Endodermal cell (in vitro differentiated cells): ENCODE measurements at places on chromosomes 4 and X.

DNA sequence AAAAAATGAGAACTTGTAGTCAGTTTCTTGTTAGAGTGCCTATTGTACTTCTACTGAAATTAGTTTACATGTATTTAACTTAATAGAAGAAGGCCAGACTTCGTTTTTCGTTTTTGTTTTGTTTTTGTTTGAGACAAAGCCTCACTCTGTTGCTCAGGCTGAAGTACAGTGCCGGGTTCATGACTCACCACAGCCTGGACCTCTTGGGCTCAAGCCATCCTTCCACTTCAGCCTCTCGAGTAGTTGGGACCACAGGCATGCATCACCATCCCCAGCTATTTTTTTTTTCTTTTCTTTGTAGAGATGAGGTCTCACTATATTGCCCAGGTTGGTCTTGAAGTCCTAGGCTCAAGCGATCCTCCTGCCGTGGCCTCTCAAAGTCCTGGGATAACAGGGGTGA, 793.9 kb downstream of the ADGRL3 start:
- no peak for DNase-seq

- DNase-seq = peak; percentile 92
Observed at GRCh38 chrX:153953342-153953830, 8.9 kb upstream of the RENBP start.

DNA sequence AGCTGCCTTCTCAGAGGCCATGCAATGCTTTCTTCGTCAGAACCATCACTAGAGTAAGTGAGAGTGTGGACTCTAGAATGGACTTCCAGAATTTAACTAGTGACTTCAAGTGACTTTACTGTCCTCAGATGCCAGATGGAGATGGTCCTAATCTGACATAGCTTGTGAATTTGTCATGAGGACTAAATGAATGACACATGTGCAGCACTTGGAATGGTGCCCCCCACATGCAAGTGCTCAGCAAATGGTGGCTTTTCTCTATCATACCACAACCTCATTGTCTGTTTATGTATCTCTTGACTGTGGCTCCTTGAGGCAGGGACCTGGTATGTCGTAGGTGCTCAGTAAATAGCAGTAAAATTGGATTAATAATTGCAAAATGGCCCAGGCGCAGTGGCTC, 91.6 kb upstream of the STX18 start:
- DNase-seq = no peak

DNA sequence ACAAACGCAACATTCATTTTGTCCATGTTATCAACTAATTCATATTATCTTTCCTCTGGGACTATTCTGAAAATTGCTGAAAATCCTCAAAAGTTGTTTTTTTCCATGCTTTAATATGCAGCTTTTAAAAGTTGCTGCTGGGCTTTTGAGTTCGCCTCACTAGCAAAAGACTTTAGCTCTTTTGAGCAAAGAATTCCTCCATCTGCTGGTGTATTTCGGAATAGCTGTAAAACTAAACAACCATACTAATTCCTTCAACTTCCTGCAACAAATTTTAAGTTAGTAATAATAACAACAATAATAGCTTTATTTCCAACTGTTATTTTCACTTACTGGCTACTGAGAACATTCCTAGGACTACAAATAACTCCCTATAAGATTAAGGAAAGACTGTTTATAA, 124.5 kb upstream of the PLAC1 start:
- no peak for DNase-seq

DNA sequence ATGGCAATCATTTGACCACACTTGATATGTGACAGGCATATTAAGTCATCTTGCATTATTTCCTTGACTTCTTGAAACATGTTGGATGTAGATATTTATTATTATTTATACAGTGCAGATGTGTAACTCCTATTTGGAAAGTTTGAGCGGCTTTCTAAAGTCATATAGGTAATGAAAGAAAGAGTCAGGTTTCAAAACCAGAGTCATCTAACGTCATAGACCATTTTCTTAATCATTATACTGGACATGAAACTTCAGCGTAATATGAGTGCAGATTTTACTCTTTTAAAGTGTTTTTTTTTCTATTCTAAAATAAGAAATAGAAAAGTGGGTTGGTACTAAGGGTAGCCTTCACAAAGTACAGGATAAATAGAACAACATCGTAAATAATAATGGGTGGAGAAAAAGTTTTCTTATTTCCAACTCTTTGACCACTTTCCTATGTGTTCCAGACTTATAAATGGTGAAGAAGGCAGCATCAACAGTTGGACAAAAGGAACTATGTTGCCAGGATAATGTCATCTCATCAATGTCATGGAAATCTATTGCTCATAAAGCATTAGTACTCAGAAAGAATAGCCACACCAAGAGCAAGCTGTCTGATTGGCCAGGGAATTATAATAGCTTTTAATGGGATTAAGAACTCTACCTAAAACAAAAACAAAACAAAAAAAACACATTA, 108.0 kb upstream of the PCDH18 start:
- no peak for DNase-seq

- no peak for DNase-seq
Observed at GRCh38 chrX:11264925-11265324, 28.3 kb upstream of the AMELX start.

DNA sequence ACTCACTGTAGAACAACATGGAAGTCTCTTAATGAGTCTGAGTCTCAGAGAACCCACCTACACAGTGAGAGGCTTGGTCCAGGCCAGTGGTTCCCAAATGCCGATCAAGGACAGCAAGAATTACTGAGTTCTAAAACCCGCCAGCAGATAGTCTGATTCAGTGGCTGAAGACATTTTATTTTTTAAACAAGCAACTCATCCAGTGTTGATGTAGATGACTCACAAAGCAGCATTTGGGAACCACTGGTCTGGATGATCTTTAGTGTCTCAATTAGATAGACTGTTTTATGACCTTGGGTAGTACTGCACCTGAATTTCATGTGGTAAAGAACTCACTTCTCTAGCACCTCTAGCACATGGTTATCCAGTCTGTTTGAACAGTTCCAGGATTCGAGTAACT, 193.6 kb downstream of the FBXW7 start:
- DNase-seq = no peak

- DNase-seq = peak; percentile 75
Observed at GRCh38 chrX:53682885-53683555, 3.5 kb downstream of the HUWE1 start.

DNA sequence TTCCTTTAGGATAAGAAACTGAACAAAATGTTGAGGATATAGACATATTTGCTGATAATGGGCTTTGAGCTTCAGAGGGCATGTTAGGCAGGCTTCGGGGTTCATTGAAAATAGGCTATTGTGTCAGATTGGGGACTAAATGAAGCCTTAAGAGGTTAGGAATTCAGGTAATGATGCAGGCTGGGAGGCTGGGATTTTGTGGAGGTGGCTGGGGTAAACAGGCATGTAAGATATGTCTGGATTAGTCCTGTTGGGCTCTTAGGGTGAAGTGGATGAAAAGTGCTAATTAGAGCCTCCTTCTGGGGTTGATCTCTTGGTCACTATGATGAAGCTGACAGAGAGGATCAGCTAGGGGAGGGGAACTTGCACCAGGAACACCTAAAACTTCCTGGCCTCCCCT, 80.2 kb upstream of the ESX1 start:
- no peak for DNase-seq

DNA sequence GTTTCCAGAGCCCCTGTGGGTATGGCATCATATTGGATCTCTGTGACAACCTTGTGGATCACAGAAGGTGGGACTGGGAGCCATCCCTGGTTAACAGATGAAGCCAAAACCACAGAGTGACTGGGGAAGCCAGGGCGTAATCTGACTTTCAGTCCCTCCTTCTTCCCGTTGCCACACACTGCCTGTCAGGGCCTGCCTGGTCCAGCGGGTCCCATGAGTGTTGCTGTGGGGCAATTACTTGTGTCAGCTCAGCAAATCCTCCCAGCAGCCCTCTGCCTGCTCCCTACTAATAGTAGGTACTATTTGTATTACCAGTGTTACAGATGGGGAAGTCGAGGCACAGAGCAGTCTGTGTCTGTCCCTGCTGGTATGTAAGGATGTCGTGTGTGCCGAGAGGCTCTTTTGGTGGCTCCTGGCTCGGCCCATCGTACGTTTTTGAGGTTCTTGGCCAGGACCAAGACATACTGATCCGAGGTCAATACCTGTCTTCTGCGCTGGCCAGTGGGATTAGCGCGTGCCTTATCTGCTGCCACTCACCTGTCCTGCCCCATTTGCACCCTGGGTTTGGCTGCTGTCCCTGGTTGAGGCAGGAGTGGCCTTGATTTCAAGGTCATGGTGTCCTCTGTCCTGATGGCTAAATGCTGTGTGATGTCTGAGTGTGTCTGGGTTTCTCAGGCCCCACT, 5.7 kb downstream of the NSG1 start:
- no peak for DNase-seq

- no peak for DNase-seq
Observed at GRCh38 chrX:39830414-39830813, 267.3 kb downstream of the BCOR start.

DNA sequence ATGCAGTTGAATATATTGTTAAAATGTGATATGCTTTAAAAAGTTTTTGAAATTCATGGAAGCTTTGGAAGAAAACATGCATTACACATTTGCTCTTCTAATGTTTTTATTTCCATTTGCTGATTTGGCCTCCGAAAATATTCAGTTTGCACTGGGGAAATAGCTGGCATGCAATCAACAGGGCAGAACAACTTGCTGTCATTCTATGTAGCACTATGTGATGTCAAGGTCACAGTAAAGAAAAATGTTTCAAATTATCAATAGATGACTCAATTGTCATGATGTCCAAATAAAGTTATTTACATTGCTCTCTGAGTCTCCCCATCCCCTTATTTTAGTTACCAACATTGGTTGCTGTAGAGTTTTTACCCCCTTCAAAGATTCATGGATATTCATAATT, 119.2 kb downstream of the TLL1 start:
- no peak for DNase-seq

DNA sequence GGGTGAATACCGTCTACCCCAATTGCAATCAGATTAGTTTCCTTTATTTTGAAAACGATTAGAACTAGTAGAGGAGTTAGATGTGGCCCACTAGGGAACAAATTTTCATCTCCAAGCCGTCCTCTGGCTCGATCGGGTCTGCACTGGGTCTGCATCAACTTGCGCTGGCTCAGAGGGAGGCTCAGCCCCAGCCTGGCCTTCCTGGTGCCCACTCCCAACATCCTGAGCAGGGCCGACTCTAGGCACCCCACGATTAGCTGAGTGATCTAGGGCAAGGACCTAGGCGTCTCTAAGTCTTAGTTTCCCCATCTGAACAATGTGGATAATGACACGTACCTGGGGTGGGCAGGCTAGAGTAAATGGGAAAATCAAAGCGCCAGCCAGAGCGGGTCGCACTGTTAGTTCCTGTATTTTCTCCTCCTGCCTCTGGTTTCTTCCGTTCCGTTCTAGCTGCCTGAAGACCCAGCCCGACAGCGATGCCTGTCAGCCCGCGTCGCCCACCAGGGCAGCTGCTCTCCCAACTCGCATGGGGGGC, 7.7 kb upstream of the HAND2 start:
- DNase-seq = peak; percentile 47

- no peak for DNase-seq
Observed at GRCh38 chr4:145153181-145153903, 27.0 kb downstream of the OTUD4 start.

DNA sequence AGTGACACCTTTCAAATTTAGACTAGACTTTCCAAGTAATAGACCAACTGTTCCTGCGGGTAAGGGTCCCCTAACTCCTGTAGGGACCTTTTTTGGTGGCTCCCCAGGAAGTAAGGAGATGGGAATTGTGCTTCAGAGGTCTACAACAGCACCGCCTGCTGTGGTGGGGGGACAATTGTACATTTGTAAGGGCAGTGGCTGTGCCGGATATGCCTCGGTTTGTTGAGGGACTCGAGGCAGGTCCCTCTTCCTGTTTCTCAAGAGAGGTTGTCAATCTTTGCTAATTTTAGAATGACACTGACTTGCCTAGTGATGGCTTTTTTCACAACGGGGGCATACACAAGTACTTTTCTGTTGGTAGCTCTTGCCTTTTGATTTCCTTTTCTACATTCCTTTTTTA, 15.5 kb upstream of the HSD17B11 start:
- DNase-seq = no peak

- DNase-seq = no peak
Observed at GRCh38 chrX:63363788-63364187, 12.7 kb upstream of the SPIN4 start.

GRCh38 chrX:8653956-8654355, 78.0 kb downstream of the ANOS1 start:
- DNase-seq = no peak

DNA sequence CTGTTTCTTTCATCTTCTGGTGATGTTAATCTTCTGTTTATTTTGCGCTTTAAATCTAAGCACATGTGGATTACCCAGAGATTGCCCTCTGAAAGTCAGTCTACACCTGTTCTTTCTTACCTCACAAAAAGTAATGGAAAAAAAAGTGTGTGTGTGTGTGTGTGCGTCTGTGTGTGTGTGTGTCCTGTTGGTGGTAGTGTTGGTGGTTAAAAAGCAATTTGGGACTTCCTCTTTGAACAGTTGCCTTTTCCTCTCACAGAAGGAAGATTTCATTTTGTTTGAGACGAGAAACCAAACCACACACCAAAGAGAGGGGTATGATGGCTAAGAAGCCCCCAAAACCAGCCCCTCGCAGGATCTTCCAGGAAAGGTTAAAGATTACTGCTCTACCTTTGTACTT, at the start of gene STAP1:
TSS of gene STAP1 (plus strand) at position 235 of the 400 bp plus-strand sequence. CDS start at position 318, 83 bp downstream.
- no peak for DNase-seq

- no peak for DNase-seq
Observed at GRCh38 chr4:180598281-180598680, 1644.9 kb upstream of the TENM3 start.

- no peak for DNase-seq
Observed at GRCh38 chrX:50198348-50198747, 2.5 kb downstream of the AKAP4 start.

GRCh38 chrX:12007881-12008280, 130.4 kb upstream of the FRMPD4 start:
- no peak for DNase-seq

- DNase-seq = no peak
Observed at GRCh38 chr4:122816476-122816875, 10.2 kb upstream of the FGF2 start.

DNA sequence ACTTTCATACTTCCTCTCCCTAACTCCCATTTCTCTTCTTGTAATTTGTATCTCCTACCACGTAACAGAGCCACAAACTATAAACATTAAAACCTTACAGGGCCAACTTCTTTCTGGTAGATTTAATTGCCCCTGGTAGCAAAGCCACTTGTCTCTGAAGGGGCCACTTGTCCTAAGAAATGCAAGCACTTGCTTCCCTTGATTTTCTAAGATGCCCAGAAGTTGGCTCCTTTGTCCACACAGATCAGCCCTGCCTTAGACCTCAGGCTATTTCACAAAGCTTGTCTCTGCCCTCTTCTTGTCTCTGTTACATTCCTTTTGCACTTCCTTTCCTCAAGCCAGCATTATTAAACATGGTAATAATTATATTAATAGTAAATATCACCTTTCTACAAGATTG, 80.6 kb upstream of the CXXC4 start:
- no peak for DNase-seq
